ENCODE measurements at places on chromosomes 13 and 19. TPM values are rescaled to one million over a fixed set of nuclear protein-coding genes. Genes with fewer than 3 reads are reported as not detected.

The KLK4 gene
- not detected for total RNA-seq

The GRIN2D gene
- total RNA-seq, result 6.2 TPM

The CRB3 gene
- 32.1 TPM for total RNA-seq

The OVOL3 gene
- total RNA-seq, result not detected

The MPHOSPH8 gene
- 21.1 TPM for total RNA-seq

The IGFL4 gene
- total RNA-seq, result 0.33 TPM

The KIR2DL1 gene
- not detected for total RNA-seq

The KLK8 gene
- total RNA-seq, result 2.9 TPM

The PTH2 gene
- 0.96 TPM for total RNA-seq

DNA sequence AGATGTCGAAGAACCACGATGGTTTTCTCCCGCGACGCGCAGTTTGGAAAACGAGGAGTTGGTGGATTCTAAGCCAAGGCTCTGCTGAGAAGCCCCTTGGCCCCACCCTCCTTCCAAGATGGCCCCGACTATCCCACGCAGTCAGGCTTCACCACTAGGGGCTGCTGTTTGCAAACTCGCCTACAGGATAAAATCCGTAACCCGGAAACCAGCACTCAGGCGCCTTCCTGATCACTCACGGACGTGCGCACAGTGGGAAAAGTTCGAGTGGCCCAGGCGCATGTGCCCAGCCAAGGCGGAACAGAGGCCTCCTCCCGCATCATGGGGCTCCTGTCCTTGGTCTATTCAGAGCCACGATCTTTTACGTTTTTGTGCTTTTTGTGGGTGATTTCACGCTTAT is 19.2 kb upstream of the UQCR11 start:
- DNase-seq, result peak; percentile 86

DNA sequence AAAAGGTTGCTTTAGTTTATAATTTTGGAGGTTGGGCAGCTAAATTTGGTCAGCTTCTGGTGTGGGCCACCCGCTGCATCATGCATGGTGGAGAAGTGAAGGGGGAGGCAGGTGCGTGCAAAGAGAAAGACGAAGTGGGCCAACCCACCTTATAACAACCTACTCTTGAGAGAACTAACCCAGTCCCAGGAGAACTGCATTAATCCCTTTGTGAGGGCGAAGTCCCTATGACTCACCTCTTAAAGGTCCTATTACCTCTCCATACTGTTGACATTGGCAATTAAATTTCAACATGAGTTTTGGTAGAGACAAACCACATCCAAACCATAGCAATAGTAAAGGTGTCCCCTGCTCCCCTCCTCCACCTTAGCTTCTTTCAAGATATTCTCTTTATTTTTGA is 7.7 kb upstream of the FGF9 start:
- no peak for DNase-seq

- DNase-seq, result no peak
These were observed 21.7 kb downstream of the MYH14 start for GRCh38 chr19:50224986-50225747.

- DNase-seq, result no peak
These were observed 3.8 kb downstream of the TRIM28 start for GRCh38 chr19:58547323-58548312.

DNA sequence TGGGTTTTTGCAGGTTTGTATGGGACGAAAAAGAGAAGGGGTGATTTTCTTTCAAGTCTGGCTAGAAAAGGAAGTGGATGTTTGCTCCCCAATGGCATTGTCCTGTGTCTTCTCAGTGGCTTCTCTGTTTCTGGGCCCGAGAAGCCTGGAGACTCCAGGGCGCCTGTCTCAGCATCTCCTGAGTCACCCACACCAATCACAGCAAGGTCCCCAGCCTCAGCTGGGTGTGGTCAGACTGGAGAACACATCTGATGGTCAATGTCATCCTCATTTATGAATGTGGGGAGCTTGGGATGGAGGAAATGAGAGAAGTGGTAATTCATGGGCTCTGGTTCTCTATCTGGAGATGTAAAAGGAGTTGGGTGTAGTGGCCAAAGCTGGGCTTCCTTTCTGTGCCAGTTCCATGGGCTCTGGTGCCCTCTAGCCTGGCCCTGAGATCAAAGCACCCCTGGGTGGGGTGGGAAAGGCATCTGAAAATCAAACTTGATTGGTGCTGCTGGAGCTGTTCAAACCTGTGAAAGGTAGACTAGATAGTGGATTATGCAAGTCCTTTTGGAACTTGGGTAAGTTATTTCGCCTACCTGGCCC is 13.4 kb downstream of the RASL11A start:
- DNase-seq, result peak; percentile 19

GRCh38 chr13:113551081-113552000 is 33.2 kb upstream of the TFDP1 start:
- peak; percentile 22 for DNase-seq

DNA sequence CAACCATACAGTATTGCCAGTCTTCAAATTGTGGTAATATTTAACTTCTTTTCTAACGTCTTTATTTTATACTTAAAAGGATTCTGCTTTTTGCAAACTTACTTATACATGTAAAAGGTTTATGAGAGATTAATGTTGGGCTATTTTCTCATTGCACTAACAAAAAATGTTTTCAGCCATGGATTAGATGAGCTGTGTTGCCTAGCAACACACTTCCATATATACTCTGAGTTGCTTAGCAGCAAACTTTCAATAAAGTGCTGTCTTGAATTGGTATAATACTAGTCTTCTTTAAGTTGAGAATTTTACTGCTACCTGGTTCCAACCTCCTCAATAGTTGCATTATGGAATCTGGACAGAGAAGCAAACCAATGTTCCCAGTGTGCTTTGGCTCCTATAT is 777.4 kb upstream of the PCDH9 start:
- DNase-seq, result no peak

- no peak for DNase-seq
These were observed 45.6 kb upstream of the ZNF562 start for GRCh38 chr19:9720541-9720940.

GRCh38 chr19:13579388-13580060 is 73.2 kb upstream of the CACNA1A start:
- no peak for DNase-seq

GRCh38 chr19:52296400-52296772 is 583 bp upstream of the ZNF480 start:
- DNase-seq, result no peak

DNA sequence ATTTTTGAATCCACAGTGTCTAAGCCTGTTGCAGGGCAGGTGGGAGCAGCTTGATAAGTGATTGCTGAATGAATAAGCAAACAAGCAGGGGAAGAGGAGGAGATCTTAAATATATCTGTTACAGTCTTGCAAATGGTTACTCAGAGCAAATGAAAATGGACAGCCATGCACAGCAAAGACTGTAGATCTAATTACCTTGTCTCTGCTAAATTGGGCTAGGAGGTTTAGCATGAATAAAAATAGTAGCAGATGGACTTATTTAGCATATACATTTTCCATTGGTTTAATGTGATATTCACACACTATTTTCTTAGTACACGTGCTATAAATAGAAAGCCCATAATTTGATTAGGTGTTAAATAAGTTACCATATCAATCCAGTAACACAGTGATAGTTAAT is 72.9 kb upstream of the FARP1 start:
- DNase-seq, result no peak

DNA sequence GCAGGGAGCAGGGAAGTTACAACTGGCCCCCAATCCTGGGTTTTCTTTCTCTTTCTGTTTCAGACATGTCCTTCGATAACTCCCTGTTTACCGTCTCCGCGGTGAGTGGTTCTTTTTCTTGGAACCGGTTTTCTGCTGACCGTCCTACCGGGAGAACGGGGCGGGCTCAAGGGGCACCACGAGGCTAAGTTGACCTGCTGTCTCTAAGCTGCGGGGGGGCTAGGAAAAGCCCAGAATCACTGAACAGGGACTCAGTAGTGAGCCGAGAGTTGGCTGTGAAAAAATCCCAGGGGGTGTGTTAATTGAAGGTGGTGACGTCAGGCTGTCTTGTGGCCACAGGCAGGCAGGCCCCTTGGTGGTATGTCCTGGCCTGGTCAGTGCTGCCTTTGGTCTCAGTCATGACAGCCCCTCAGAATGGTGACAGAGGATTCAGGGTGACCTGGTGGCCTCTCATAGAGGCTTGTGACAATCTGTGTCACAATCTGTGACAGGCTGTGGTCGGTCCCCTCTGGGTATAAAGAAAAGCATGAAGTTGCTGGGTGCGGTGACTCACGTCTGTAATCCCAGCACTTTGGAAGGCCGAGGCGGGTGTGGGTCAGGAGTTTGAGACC is 8.1 kb upstream of the CARM1 start:
- DNase-seq, result no peak

GRCh38 chr13:42354241-42355091 is 82.5 kb downstream of the AKAP11 start:
- DNase-seq, result no peak

GRCh38 chr13:113647351-113648215 is 10.4 kb downstream of the ATP4B start:
- no peak for DNase-seq

DNA sequence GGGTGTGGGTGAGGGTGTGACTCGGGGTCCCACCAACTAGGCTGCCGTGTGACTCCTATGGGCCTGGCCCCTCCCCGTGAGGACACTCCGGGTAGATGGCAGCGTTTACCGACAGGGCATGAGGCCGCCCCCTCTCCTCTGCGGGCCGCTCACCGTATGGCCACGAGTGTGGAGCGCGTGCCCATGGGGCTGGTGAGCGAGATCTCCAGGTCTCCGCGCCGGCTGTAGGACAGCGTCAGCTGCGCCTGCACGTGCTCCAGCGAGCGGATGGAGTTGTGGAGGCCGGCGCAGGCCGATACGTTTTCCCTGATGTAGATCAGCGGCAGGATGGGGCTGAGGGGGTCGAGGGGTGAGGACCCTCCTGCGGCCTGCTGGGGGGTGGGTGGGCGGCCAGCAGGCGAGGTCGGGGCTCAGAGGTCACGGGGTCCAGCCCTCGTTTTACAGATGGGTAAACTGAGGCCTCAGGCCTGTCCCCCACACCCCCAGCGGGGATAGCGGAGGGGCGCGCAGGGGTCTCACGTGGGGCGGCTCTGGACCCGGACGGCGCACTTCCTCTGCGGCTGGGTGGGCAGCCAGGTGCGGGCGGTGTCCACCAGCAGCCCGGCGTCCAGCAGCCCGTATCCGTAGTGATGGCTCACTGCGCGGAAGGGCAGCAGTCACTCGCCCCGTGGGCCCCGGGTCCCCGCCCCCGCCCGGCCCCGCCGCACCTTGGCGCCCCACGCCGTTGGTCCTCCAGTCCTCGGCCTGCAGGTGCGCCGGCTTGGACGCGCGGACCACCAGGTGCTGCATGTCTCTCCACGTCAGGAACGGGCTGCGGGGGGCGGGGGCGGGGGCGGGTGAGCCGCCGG is 4.3 kb upstream of the C19orf25 start:
- peak; percentile 30 for DNase-seq

- DNase-seq, result no peak
These were observed 69.9 kb downstream of the TSC22D1 start for GRCh38 chr13:44506251-44506650.

- DNase-seq, result no peak
These were observed 57.9 kb downstream of the SMARCA4 start for GRCh38 chr19:11018763-11019162.

GRCh38 chr13:38624822-38625221 is 62.1 kb upstream of the FREM2 start:
- DNase-seq, result peak; percentile 86

DNA sequence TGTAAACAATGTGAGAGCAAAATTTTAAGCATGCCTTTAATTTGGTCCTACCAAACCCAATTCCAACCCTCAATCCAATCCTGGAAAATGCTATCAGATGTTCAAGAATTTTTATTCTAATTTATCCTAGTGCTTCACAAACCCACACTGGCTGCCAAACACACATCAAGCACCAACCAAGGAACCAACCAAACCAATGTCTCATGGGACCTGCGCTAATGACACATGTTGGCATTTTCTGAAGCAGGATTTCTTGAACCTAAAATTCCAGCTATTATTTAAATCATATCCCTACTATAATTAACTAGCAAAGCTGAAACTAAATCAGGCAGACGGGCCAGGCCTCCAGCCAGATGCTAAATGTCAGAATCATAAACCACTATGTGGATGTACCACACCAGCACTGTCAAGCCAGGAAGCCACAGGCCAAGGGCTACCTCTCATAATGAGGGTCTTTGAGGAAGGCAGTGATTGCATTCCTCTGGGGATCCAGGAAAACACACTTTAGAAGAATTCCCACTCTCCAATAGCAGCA is 5.8 kb downstream of the LATS2 start:
- no peak for DNase-seq

- no peak for DNase-seq
These were observed 1576.5 kb downstream of the PCDH9 start for GRCh38 chr13:65653613-65654012.

DNA sequence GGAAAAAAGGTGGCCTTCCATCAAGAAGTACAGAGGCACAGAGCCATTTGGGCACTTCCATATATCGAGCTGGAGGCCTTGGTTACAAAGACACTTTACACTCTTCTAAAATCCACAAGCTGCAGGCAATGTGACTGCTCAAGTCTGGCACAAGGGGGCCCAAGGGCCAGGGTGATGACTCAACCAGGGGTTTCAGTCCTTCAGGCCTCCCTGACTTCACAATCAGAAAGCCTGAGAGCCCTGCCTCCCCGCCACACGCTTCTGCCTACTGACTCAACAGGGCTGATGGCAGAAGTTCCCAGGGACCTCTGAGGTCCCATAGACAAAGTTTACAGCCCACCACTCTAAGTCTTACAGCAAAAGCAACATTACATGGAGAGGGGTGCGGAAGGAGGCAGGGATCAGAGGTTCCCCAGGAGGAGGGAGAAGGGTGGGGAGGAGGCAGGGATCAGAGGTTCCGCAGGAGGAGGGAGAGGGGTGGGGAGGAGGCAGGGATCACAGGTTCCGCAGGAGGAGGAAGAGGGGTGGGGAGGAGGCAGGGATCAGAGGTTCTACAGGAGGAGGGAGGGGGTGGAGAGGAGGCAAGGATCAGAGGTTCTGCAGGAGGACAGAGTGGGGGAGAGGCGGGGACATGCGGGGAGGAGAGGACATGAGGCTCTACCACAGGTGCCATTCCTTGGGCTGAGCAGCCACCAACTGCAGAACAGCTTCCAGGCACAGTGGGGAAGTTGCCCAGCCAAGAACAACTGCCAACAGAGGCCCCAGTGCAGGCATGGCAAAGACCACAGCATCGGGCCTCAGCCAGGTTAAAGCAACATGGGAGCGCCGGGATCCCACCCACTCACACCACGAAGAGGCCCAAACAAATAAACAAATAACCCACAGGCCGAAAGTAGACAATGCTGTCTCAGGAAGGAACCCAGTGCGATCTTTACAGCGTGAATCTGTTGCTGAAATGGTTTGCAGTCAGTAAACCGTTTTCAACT is 52.0 kb downstream of the SLC7A1 start:
- peak; percentile 47 for DNase-seq
